ENCODE measurements at places on chromosomes 4 and X. TPM values are rescaled to one million over a fixed set of nuclear protein-coding genes. Genes with fewer than 3 reads are reported as not detected.

The CDX4 gene
- not detected for total RNA-seq

The ARR3 gene
- total RNA-seq, result not detected

The BEND4 gene
- 0.07 TPM for total RNA-seq

The GAGE13 gene
- not detected for total RNA-seq

The UGT2B17 gene
- total RNA-seq, result 1.2 TPM

The WAS gene
- 7.2 TPM for total RNA-seq

The TLR2 gene
- 10.1 TPM for total RNA-seq

The SORCS2 gene
- total RNA-seq, result 3.7 TPM

The SSX3 gene
- not detected for total RNA-seq

The RBMXL3 gene
- not detected for total RNA-seq

DNA sequence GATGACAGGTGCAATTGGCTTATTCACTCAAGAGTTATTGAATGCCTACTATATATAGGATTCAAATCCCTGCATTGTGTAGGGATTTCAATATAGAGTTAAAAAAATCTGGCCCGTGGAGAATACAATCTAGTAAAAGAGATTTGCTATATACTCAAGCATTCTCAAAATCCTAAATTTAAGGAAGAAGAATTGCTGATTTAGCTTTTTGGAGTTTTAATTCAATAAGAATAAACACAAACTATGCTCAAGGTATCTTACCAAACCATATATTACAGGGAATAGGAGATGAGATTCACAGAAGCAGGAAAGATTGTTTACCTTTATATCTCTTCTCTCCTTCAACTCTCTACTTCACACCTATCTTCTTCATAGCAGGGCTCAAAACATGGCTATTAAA lies 476.8 kb downstream of the PACRGL start:
- no peak overlapping the region for H3K27ac ChIP-seq
- H3K4me1 ChIP-seq, result no peaks in the 10 kb centered on the region
- no peak for DNase-seq
- H3K4me3 ChIP-seq, result no peak overlapping the region
- H3K36me3 ChIP-seq, result no peaks in the 10 kb centered on the region

DNA sequence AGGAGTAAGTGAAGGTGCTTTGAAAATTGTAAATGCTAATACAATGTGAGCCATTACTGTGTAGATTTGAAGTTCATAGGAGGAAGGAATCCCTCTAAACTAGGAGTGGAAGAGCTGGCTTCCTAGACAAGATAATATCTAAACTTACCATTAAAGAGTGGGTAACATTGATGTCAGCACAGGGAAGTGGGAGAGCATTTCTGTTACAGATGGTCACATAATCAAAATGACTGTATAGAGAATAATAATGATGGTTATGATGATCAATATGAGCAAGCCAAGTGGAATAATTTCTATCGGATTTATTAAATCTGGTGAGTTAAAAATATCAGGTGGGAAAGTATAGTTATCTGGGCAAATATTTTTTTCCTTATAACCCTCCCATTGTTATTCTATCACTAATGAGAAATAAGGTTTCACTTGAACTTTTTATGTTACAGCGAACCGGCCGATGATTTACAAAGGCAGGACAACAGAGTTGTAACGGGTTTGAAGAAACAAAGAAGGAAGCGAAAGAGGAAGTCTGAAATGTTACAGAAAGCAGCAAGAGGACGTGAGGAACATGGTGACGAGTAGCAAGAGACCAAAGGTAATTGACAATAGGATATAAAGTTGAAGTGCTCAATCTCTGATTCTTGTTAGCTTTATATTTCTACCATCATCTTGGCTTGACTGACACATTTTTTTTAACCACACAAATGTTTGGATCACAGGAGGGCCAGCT lies 43.5 kb downstream of the FMR1NB start:
- no peak for DNase-seq
- no peaks in the 10 kb centered on the region for H3K4me1 ChIP-seq
- no peaks in the 10 kb centered on the region for H3K27me3 ChIP-seq
- no peak overlapping the region for H3K4me3 ChIP-seq
- H3K36me3 ChIP-seq, result no peaks in the 10 kb centered on the region

DNA sequence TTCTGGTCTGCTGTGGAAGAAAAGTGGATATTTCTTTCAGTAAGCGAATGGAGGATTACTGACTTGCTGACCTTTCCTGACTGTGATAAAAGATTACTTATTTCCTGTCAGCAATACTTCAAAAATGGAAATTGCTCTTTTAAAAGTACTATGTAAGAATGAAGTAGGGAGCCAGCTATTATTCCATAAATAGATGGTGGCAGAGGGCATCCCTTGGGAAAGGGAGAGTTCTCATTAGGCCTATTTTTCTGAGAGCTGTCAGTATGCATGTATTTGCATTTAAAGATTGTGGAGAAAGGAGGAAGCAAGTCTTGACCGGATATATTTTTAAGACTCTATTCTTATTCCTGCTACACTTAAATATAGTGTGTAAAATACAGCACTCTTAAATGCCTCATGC lies 37.2 kb downstream of the TMEM47 start:
- no peak for DNase-seq
- H3K27me3 ChIP-seq, result no peaks in the 10 kb centered on the region
- no peak overlapping the region for H3K4me3 ChIP-seq
- no peaks in the 10 kb centered on the region for H3K4me1 ChIP-seq

GRCh38 chrX:110964786-110965185 lies 131.2 kb upstream of the PAK3 start:
- H3K36me3 ChIP-seq, result no peaks in the 10 kb centered on the region
- H3K4me3 ChIP-seq, result no peak overlapping the region
- no peak for DNase-seq
- H3K27ac ChIP-seq, result no peak overlapping the region

- no peak for DNase-seq
- no peaks in the 10 kb centered on the region for H3K36me3 ChIP-seq
- no peak overlapping the region for H3K4me3 ChIP-seq
- H3K27me3 ChIP-seq, result no peaks in the 10 kb centered on the region
These were observed 68.4 kb upstream of the SCOC start for GRCh38 chr4:140305053-140305452.

GRCh38 chr4:37908488-37909331 lies 17.8 kb downstream of the TBC1D1 start:
- no peaks in the 10 kb centered on the region for H3K36me3 ChIP-seq
- H3K27me3 ChIP-seq, result no peaks in the 10 kb centered on the region
- no peak overlapping the region for H3K4me3 ChIP-seq

DNA sequence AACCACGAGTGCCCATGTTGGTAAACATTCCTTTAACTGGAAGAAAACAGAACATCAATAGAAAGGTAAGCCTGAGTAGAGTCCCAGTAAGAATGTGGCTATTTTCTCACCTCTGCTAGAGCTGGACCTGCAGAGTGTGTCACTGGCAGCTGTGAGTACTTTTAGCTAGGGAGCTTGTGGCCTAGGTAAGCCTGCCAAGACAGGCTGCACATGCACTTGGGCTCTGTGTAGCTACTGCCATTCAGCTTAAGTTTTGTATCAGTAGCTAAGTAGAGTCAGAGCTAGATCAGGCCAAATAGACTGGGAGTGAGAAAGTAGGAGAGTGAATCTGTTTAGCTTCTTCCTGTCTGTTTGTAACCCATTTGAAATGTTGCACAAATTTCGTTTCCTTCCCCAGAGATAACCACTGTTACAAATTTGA lies 35.3 kb downstream of the RBPJ start:
- no peaks in the 10 kb centered on the region for H3K36me3 ChIP-seq
- H3K4me1 ChIP-seq, result no peaks in the 10 kb centered on the region
- no peak overlapping the region for H3K4me3 ChIP-seq
- no peaks in the 10 kb centered on the region for H3K27me3 ChIP-seq
- H3K27ac ChIP-seq, result no peak overlapping the region

DNA sequence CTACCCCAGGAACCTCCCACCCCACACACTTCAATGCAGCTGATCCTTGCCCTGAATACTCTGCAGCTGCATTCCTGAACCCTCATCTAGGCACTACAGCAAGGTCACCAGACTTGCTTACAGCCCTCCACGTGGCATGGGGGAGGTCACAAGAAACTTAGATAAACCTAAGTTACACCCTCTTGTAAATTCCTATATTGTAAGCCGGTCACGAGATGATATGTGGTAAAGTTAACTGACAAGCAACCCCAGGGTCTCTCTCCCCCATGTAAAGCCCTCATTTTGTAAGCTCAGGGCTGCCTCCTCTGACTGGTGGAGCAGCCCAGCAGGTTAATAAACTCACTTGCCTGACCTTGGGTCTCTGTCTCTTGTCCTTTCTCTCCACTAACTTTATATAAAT lies 570.7 kb downstream of the PCDH7 start:
- H3K27ac ChIP-seq, result no peak overlapping the region
- no peak overlapping the region for H3K4me3 ChIP-seq
- no peaks in the 10 kb centered on the region for H3K27me3 ChIP-seq
- no peaks in the 10 kb centered on the region for H3K36me3 ChIP-seq

- H3K36me3 ChIP-seq, result no peaks in the 10 kb centered on the region
- no peak overlapping the region for H3K27ac ChIP-seq
These were observed 36.8 kb downstream of the C4orf51 start for GRCh38 chr4:145716661-145717200.

- DNase-seq, result no peak
- no peak overlapping the region for H3K4me3 ChIP-seq
- H3K36me3 ChIP-seq, result no peaks in the 10 kb centered on the region
- no peaks in the 10 kb centered on the region for H3K4me1 ChIP-seq
- no peaks in the 10 kb centered on the region for H3K27me3 ChIP-seq
- H3K27ac ChIP-seq, result no peak overlapping the region
These were observed 22.8 kb upstream of the CENPVL3 start for GRCh38 chrX:51641421-51642021.

GRCh38 chrX:56554870-56555269 lies 8.6 kb upstream of the UBQLN2 start:
- H3K36me3 ChIP-seq, result no peaks in the 10 kb centered on the region
- H3K4me1 ChIP-seq, result no peaks in the 10 kb centered on the region
- no peak overlapping the region for H3K4me3 ChIP-seq
- no peaks in the 10 kb centered on the region for H3K27me3 ChIP-seq
